Upper lobe of left lung (tissue), 6 donors: ENCODE measurements at places on chromosomes 4 and X.

DNA sequence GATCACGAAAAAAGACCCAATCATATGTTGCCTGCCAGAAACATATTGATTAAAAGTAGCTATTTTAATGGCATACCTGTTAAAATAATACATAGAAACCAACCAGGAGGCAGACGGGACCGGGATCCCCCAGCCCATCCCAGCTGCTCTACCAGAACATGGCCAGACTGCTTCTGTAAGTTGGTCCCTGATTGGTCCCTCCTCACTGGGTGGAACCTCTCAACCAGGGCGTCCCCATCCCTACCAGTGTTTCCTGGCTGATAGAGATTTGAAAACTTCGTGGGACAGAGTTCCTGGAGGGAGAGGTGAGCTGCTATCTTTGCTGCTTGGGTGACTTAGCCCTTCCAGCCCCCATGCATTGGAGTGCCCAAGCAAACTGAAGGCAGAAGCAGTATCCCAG is 256.2 kb downstream of the TRAM1L1 start:
- no peak for DNase-seq

GRCh38 chr4:165458471-165458870 is 79.7 kb downstream of the CPE start:
- DNase-seq: no peak

GRCh38 chr4:752196-752861 is 46.7 kb downstream of the PCGF3 start:
- no peak for DNase-seq

DNA sequence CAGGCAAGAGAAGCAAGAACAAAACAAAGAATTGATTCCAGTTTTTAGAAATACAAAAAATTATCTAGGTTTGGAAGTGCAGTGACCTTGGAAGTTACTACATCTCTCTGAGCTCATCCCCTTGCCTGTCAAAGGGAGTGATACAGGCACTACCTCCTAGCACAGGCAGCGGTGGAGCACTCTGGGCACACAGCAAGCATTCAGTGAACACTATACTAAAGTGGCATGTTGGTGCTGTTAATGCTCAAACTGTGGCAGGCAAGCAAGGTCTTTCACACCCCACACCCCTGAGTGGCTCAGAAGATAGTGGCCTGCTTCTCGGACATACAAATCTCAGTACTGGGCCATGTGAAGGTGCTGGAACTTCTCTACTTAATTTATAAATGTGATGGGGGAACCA is 51.2 kb downstream of the DRD5 start:
- DNase-seq: no peak

DNA sequence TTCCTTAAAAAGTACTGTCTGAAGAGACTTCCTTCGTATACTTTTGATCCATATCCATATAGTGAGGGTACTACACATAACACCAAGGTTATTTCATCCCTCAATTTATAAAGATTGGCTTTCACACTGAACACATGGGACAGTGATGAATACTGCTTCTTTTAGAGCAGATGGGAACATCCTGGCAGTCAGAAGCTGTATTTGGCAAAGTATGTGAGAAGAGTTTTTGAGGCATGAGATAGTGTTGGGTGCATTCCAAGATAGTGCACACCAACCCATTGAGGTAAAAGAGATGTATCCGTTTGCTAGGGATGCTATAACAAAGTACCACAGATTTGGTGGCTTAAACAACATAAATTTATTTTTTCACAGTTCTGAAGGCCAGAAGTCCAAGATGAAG is 141.1 kb downstream of the MOSPD2 start:
- no peak for DNase-seq

DNA sequence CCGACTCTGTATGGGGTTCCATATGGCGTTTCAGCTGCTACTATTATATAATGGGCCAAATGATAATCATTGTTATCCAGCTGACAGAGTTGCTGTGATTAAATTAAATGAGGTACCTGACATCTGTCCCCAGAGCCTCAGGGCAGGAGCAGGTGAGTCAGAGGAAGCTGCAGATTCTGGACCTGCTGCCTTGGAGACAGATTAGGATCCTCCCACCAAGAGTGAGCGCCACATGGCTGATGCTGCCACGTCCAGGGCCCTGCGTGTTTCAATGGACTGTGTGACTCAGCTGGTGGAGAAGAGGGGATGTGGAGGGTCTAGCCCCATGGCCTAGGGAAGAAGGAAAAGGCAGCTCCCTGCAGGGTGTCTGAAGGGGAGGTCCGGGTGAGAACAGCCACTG is 28.3 kb upstream of the UXT start:
- no peak for DNase-seq

DNA sequence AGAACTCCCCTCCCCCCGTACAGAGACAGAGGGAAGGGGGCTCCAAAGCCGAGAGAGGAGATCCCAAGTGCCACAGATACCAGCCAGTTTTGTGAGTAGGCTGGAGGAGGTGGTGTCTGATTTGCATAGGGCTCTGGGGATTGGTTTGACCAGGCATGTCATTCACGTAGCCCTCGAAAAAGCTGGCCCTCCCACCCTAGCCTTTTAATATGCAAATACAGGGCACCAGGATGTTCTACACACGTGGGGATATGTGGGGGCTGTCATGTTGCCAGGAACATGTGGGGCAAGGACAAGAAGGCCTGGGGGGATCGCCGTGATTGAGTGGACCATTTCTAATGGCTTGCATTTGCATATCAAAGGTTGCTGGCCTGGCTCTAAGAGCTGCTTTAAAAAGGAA is 272.9 kb downstream of the PPP1R2C start:
- no peak for DNase-seq

DNA sequence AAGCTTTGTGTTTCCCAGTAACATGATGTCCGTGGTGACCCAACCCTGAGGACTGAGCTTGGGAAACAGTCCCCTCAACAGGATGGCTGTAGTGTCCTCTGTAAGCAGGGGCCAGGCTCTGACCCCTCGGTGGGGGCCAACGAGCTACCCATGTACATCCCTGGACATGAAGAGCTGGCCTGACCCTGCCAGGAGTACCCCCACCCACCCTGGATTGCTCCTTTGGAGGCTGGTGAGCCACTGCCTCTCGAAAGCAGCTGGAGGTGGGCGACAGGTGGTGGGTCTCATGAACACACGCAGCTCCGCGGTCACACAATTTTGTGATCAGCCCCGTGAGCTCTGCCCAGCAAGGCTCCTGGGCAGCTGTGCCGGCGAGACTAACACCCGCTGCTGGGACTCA is 33.5 kb downstream of the NSG1 start:
- no peak for DNase-seq

DNA sequence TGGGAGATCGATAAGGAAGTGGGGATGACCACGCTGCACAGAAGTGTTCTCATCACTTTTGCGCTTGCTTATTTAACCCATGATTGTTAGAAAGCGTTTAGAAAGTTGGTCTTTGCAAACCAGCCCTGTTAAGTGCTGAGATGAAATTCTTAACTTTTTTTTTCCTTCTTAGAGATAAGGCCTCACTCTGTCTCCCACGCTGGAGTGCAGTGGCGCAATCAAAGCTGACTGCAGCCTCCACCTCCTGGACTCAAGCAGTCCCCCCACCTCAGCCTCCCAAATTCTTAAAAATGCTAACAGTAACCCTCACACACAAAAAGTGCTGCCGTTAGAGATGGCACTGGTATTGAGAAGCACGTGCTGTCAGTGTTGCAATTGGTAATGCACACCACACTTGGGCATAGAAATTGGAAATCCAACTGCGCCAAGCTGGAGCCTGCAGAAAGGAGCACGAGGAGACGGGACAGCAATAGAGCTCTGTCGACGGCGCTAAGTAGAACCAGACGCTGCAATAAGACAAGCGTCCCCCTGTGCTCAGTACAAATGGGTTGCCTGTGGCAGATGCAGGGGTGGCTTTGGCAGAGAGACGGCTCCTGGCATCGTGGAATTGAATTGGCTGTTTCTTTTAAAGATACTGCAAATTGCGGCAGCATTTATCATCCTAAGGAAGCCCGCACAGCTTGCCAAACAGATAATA is 113.4 kb downstream of the TBL1X start:
- DNase-seq: no peak

GRCh38 chr4:13912436-13912925 is 285.0 kb upstream of the BOD1L1 start:
- no peak for DNase-seq

- DNase-seq: no peak
Measured at GRCh38 chrX:24629701-24630100, 17.4 kb downstream of the PCYT1B start.

GRCh38 chr4:155789391-155789790 is 30.6 kb downstream of the GUCY1B1 start:
- no peak for DNase-seq

- DNase-seq: no peak
Measured at GRCh38 chr4:119984996-119985395, 81.7 kb downstream of the MAD2L1 start.

GRCh38 chr4:151302432-151302831 is 23.0 kb downstream of the SH3D19 start:
- no peak for DNase-seq

DNA sequence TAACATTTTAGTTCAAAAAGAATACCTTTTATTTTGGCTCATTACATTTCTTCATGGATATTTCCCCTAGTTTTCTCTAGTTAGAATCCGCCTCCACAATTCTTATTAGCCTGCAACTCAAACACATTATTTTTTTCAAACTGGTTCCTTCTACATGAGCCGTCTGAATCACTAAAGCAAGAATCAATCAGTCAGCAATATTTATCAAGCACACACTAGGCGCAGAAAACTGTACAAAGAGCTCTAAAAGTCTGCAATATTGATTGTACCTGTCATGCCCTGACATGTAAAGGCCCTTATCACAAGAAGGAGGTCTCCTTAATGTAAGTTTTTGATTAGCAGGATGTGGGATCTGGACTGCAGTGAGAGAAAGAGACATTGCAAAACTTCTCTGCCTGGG is 94.8 kb upstream of the CENPE start:
- no peak for DNase-seq

DNA sequence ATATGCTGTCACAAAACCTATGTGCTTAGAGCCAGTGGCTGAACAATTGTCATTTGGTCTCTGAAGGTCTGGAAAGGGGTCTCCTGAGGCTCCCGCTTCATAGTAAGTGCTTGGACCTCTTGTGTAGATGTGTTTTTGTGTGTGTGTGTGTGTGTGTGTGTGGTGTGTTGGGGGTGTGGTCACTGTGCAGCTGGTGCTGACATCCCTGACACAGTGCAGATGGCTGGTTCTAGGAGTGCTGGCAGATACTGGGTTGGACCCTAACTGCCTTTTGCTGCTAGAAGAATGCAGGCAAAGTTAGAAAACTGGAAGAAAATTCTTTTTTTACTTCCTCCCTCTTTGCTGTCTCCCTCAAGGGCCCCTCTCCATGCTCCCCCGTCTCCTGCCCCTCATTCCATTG is 1872.6 kb downstream of the ARAP2 start:
- DNase-seq: no peak

DNA sequence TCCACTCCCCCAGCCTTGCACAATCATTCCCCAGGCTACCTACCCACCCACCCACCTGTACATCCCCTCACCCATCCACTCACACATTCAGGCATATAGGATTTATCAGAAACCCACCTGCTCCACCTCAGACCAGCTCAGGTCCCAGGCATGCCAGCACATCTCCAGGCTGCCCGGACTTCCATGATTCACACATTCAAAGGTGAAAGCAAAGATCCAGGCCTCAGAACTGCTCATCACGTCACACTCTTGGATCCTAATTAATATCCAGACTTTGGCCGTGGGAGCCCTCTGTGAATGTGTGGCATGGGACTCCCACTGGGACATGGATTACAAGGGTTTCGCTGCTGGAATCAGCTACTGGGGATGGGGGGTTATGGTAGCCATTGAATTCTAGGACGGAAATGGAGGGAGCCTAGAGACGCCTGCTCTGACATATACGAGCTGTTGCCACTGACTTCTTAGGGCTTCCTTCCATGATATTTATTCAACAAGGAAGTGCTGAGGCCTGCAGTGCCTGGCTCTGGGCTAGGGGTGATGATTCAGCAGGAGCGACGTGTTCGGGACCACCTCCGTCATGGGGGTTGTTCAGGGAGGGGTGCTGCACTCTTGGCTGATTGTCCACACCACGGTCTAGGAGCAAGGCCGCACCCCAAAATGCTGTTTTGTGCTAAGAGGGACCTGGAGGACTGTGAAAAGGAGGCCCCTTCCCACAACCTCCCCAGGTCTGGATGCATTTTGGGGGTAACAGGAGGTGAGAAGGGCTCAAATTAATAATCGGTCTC is 56.9 kb upstream of the ADRA2C start:
- no peak for DNase-seq

DNA sequence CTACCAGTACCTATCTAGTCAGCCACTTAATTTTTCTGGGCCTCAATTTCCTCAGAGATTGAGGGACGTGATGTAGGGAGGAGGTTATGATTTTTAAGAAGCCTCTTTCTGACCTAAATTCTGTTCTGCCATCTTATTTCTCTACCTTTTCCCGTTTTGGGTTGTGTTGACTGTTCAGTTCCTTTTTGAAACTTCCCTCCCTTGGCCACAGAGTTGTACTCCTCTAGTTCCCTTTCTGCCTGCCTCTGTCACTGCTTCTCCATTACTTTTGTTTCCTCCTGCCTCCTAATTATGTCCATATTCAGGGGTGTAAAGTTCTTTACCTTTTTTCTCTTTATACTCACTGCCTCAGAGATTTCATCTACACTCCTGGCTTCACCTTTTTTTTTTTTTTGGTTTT is 25.4 kb downstream of the CLCN5 start:
- DNase-seq: no peak

GRCh38 chrX:1355131-1356046 is 18.8 kb downstream of the IL3RA start:
- DNase-seq: peak; percentile 10

GRCh38 chr4:54813674-54814073 is 155.9 kb downstream of the KIT start:
- DNase-seq: no peak

DNA sequence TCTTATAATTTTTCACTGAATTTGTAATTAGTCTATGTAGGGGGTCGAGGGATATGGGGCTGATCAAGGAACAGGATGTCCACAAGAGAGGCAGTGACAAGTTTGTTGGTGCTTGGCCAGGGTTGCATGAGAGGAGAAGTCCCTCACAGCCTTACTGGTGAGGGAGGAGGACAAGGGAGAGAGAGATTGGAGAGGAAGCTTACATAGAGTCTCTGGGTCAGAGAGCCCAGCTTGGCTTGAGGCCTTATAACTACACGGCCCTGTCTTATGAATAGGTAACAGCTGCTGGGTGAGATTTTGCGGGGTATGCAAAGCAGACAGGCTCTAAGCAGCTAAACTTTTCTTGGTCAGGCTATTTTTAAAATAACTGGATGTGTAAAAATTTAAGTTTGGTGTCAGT is 37.9 kb upstream of the OTUD4 start:
- no peak for DNase-seq

DNA sequence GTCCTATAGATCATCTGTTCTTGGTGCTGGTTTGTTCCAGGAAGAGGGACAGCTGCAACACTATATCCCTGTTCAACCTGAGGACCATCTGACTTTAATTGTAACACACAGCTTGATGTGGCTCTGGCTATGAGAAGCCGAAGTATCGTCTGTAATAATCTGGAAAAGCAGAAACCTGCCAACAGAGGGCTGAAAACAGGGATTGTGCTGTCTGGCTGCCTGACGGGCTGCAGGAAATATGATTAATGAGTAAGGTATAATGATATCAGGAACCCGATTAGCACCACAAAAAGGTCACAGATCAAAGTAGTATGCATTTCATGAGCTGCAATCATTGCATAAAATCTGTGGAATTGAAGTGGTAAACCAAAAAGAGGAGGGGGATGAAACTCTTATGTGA is 170.4 kb upstream of the MAB21L2 start:
- DNase-seq: no peak

GRCh38 chr4:137749466-137749865 is 217.2 kb upstream of the PCDH18 start:
- no peak for DNase-seq
